ENCODE measurements at places on chromosomes 11 and 22.

GRCh38 chr11:75344186-75344585 is 7.3 kb downstream of the ARRB1 start:
- DNase-seq = no peak

DNA sequence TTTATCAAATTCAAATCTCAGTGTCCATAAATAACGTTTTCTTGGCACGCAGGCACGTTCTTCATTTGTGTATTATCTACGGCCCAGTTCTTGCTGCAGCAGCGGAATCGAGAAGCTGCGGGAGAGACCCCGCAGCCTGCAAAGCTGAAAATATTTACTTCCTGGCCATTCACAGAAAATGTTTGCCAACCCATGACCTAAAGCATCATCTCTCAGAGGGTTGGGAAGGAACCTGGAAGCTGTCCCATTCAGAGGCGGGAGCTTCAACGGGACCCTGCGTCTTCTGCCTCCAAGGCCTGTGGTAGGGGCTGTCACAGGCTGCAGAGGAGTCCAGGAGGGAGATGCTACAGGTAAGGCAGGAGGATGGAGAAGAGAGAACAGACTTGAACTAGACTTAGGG is 319.2 kb downstream of the MN1 start:
- DNase-seq = no peak

GRCh38 chr11:75820645-75821044 is 5.6 kb downstream of the UVRAG start:
- no peak for DNase-seq

- no peak for DNase-seq
Observed at GRCh38 chr11:126585388-126585773, 229.9 kb downstream of the ST3GAL4 start.

GRCh38 chr11:12174477-12175143 is 64.2 kb downstream of the MICAL2 start:
- DNase-seq = no peak

DNA sequence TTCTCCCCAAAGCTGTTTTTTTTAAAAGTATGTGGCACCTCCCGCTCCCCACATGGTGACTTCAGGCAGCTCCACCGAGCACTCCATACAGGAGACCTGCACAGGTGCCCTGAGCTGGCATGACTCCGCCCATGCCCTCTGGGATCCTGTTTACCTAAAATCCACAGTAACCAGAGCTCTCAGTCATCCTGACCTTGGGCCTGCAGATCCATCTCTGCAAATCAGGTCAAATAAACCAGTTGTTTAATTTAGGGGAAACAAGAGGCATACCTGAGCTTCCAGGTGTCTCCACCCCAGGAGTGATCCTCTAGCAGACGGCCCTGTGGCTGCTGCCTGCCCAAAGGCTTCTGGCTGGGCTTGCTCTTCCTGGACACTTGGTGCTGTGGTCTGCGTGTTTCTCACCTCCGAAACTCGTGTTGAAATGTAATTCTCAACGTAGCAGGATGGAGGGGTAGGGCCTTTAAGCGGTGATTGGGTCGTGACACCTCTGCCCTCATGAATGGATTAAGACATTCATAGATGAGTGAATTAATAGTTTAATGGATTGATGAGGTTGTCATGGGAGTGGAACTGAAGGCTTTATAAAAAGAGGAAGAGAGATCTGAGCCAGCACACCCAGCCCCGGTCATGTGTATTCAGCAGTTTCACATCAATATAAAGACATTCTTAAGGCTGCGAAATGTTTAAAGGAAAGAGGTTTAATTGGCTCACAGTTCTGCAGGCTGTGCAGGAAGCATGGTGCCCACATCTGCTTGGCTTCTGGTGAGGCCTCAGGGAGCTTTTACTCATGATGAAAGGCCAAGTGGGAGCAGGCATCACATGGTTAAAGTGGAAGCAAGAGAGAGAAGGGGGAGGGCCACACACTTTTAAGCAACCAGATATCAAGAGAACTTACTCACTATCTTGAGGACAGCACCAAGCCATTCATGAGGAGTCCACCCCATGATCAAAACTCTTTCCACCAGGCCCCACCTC is 34.1 kb downstream of the LINC01488 start:
- DNase-seq = no peak

GRCh38 chr11:106418791-106419190 is 341.3 kb downstream of the AASDHPPT start:
- no peak for DNase-seq

DNA sequence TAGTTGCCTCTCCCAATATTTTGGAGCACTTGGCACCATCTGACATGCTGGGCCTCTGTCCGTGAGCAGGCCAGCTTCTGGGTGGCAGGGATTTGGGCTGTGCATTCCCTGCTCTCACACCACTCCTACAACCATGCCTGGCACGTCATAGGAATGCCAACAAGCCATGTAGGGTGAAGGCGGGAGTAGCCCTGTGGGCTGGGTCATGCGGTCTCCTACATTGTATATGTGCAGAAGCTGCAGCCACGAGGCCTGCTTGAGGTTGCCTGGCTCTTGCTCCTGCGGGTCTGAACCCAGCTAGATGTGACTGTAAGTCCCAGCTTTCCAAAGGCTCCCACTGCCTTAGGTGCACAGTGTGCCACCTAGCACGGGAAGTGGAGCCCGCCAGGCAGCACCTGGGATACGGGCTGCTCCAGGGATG is 14.5 kb downstream of the MYEOV start:
- no peak for DNase-seq

DNA sequence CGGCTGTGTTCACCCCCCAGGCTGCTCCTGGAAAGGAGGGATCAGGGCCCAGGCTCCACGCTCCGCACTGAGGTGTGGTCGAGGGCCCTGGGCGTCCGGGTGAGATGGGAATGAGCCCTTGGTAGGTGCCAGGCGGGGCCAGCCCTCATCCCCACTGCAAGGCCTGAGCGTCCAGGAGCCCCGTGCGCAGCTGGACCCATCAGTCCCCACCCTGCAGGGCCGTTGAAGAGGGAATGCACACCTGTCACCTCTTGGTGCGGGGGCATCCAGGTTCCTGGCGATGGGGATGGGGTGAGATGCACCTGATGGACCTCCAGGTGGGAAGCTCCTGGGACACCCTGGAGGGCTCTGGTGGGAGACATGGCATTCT is 72.2 kb downstream of the KCNQ1 start:
- no peak for DNase-seq

GRCh38 chr11:65440831-65441499 is 18.4 kb downstream of the NEAT1 start:
- DNase-seq = no peak

GRCh38 chr11:129960216-129961214 is 42.1 kb downstream of the PRDM10 start:
- peak; percentile 4 for DNase-seq

GRCh38 chr11:93528252-93528651 is 14.9 kb downstream of the SMCO4 start:
- no peak for DNase-seq

DNA sequence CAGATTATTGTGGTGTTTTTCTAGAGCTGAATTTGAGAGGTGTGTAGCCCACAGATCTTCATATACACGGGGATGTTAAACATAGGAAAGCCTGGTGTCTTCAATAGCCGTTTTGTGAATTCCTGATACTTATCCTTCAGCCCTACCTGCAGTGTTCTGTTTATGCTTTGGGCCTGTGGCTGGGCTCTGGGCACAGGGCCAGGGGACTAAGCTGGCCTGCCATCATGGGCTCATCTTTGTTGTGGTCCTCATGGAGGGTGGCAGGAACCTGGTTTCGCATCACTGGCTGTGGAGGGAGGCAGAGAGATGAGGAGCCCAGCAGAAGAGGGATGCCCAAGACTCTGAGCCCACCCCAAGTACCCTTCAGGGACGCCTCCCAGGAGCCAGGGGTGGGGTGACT is 112.4 kb downstream of the CACNA1I start:
- no peak for DNase-seq

DNA sequence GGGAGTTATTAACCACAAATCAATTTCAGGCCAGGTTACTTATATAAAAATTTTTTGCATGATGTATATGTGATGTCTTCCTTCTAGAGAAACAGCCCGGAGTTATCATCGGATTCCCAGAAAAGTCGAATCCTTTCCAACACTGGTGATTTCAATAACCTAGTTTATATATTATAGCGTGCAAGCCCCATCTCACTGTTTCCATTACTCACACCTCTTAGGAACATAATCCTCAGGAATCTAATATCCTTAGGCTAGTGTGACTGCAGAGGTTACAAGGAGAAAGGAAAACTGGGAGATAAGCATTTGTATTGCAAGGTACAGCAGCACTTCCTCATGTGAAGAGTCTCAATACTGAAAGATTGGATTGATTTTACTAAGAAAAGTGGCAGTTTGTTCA is 20.3 kb downstream of the ARHGAP20 start:
- DNase-seq = no peak

GRCh38 chr11:106344394-106344793 is 266.9 kb downstream of the AASDHPPT start:
- no peak for DNase-seq

- no peak for DNase-seq
Observed at GRCh38 chr11:37558619-37559210, 960.7 kb upstream of the RAG2 start.
